ENCODE measurements at places on chromosomes 5 and 9.

GRCh38 chr5:154309805-154310204 lies 119.3 kb downstream of the GALNT10 start:
- DNase-seq, result peak; percentile 5

DNA sequence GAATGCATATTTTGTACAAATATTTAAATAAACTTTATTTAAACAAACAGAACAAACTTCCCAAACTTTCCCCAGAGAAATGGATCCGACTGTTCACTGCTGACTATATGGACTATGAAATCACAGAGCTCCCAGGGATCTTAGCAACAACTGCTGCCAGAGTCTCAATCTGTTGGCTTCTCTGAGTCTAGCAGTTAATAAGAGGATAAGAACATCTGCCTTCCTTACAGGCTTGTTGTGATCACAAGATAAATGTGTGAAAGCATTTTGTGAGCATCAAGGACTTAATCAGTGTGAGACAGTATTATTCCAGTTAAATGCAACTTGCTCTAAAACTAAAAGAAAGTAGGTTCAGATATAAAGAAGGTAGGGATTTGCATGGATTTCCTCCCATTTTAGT lies 31.4 kb upstream of the MYOT start:
- no peak for DNase-seq

DNA sequence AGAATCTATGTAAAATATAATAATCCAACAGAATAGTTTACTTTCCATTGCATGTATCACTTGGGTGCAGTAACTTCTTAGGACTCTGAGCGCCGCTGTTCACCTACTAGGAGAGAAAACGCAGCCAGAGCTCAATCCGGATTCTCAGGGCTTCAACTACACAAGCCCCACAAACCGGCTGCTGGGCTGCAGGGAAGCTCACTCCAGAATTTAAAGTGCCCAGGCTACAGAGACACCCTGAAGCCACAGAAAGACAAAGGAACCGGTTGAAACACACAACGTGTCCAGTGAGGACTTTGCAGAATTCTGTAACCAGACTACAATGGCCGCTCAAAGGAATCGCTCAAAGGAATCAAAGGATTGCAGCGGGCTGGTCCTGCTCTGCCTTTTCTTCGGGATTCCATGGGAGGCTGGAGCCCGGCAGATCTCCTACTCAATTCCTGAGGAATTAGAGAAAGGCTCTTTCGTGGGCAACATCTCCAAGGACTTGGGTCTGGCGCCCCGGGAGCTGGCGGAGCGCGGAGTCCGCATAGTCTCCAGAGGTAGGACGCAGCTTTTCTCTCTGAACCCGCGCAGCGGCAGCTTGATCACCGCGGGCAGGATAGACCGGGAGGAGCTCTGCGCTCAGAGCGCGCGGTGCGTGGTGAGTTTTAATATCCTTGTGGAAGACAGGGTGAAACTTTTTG lies at the start of gene PCDHGA10:
TSS of gene PCDHGA10 (plus strand) at position 134 of the 686 bp plus-strand sequence. CDS start at position 323, 189 bp downstream.
- peak; percentile 47 for DNase-seq

- DNase-seq, result no peak
Observed at GRCh38 chr9:33467526-33467925, 6.2 kb downstream of the NOL6 start.

GRCh38 chr5:177446200-177447065 lies at the start of gene PRR7:
Gene PRR7, plus strand, starts transcription at chr5:177446814. Its CDS starts 8,254 bp downstream, at chr5:177455068.
- DNase-seq, result peak; percentile 83

- DNase-seq, result no peak
Observed at GRCh38 chr5:84213861-84214260, 170.8 kb downstream of the EDIL3 start.
